ENCODE measurements at places on chromosomes 13 and 19.

DNA sequence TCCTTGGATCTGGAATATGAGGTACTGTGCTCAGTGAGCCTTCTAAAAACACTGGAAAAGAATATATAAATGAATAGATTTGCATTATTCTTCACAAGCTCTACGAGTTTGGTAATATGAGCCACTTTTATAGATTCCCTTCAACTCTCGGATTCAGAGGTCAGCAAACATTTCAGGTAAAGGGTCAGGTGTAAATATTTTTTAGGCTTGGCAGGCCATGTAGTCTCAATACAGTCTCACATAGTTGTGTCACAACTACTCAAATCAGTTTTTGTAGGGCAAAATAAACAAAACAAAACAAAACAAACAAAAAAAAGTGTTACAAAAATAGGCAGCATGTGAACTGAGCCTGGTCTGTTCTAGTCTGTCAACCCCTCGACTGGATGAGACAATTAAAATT is 57.4 kb downstream of the PSPC1 start:
- DNase-seq, result no peak

DNA sequence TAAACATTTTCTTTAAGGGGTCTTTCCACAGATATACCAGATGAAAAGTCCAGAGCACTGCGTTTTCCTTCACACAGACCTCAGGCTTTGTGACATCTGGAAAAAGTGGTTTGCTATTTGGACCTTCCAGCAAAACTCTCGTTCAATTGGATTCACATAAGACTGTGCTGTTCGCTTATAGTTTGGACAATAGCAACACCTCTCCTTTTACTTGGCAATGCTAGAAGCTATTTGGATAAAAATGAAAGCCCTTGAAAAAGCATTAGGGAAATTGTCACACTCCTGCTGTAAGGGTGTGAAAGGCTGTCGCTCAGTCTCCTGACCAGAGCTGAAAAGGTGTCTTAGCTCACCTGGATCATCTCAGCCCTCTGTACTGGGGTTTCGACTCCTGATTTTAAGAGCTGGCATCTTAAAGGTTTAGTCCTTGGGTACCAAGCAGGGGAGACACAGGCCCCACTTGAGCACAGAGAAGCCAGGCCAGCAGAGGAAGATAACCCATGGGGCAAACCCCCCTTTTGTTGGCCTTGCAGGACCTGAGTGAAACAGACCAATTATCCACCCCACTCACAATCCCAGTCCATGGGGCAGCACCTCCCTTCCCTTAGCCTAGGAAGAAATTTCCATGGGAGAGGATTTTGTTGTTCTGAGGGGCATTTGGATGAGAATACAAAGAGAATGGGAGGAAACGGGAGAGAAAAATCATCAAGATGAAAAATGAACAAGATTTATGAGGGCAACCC is 257.6 kb downstream of the DLEU7 start:
- no peak for DNase-seq

GRCh38 chr13:97306106-97306505 is 84.0 kb downstream of the MBNL2 start:
- no peak for DNase-seq

DNA sequence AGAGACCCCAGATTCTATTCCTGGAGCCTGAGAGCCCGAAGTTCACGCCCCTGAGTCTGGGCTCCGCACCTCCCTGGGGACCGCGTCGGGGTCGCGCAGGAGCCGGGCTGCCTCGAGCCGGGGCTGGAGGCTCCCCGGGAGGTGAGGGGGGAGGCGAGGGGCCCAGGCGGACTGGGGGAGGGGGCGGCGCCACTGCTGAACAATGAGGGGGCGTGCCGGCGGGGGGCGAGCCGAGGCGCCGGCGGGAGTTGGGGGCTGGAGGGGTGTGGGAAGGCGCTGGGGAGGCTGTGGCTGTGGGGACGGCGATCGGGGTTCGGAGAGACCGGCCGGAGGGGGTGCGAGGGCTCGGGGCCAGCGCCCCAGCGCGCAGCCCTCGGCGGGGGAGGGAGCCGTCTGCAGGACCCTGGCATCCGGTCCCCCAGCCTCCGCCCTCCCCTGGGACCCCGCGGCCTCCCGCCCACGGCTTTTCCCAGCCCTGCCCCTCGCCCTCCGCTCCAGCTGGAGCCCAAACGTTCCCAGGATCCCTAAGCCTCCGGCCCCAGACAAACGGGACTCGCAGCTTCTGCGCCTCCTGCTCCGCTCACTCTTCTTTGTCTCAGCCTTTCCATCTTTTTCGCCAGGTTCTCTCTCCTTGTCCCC is 922 bp downstream of the PLEKHG2 start:
- DNase-seq, result peak; percentile 86

DNA sequence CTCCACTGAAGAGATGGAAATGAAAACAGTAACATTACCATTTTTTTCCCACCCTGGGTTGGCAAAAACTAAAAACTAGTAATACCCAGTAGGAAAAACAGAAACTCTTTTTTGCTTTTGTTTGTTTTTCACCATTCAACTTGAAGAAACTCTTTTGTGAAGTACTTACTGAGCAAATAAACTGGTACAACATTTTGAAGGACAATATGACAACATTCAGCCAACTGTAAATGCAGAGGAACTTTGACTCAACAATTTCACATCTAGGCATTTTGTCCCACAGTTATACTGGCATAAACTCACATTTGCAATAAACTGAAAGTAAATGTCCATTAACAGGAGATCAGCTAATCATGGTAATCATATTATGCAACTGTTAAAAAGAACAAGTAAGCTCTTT is 152.5 kb downstream of the RNF17 start:
- DNase-seq, result no peak

- DNase-seq, result no peak
Measured at GRCh38 chr13:30134578-30134977, 172.8 kb downstream of the KATNAL1 start.

DNA sequence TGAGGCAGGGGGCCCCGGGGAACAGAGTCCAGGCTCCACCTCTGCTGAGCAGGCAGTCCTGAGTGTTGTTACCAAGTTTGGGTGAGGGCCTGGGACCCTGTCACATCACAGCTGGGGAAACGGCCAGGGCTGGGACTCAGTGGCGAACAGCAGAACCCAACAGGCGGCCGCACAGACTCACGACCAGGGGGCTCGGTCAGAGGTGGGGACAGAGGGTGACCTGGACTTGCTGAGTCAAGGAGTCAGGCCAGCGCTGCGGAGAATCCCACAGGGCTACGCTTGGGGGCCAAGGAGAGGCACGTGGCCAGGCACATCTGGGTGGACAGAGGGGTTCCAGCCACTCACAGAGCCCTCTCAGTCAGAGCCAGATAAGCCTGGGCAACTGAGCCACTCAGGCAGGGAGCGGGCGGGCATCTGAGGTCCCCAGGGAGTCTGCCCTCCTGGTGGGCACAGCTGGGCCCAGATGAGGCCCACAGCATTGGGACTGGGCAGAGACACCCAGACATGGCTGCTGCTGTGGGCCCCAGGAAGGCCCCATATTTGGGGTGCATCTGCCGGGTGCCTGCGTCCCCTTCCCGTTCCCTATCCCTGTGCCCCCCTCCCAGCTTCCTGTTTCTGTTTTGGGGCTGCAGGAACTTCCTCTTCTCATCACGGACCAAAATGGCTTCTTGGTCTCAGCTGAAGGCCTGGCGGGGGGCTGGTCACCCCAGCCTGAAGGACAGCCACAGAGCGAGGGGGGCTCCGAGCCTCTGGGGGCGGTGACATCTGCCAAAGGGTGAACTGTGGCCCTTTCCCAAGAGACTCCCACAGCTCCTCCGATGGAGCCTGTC is 34.0 kb downstream of the CEBPA start:
- DNase-seq, result no peak

- DNase-seq, result no peak
Measured at GRCh38 chr13:24097064-24097463, 63.5 kb upstream of the SPATA13 start.

DNA sequence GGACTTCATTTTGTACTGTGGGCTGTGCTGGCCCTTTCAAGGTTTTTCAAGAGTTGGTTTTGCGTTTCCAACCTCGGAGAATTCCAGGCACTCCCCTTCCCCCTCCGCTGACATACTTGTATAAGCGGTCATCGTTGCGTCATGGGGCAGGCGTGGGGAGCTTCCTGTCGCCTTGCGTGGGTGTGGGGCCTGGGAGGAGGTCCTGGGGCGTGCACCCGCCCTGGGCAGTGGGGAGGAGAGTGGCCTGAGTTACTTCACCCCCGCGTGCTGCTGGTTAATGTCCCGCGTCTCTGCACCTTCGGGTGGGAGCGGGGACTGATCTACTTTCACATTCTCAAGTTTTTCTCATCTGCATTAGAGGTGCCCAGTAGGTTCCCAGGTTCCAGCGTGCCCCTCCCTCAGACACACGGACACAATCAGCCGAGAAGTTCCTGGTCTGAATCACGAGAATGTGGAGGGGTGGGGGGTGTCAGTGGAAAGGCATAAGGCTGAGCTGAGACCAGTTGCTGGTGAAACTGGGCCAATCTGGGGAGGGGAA is 4.1 kb downstream of the IER2 start:
- peak; percentile 46 for DNase-seq

GRCh38 chr13:20921572-20921971 is 19.0 kb upstream of the XPO4 start:
- DNase-seq, result no peak

GRCh38 chr13:49958321-49958720 is 22.2 kb upstream of the SPRYD7 start:
- DNase-seq, result no peak

DNA sequence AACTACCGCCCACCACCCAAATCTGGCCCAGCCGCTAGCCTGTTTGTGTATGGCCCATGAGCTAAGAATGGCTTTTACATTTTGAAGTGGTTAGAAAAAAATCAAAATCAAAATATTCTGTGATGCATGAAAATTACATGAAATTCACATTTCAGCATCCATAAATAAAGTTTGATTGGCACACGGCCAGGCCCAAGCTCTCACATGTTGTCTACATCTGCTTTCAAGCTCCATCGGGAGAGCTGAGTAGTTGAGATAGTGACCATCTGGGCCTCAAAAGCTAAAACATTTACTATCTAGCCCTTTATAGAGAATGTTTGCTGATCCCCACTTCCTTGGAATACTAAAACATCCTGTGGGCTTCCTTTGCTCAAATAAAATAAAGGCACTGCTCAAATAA is 14.5 kb downstream of the RFX2 start:
- DNase-seq, result no peak

DNA sequence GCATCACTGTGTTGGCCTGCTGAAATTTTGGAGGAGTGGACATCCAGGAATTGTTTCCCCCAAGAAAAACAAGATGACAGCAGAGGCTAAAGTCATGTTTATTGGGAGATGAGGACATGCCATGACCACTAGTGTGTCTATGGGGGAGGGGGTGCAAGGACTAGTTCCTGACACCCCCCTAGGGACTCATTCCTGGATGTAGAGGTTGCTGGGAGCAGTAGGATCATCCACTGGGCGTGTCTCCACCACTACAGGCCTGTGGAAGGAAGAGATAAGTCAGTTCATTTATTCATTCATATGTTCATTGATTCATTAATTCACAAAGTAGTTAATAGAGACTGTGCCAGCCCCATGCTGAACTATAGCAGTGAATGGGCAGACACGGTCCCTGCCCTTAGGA is 30.2 kb downstream of the MAP4K1 start:
- no peak for DNase-seq

GRCh38 chr13:20165417-20166257 is 4.8 kb upstream of the GJA3 start:
- DNase-seq, result no peak

DNA sequence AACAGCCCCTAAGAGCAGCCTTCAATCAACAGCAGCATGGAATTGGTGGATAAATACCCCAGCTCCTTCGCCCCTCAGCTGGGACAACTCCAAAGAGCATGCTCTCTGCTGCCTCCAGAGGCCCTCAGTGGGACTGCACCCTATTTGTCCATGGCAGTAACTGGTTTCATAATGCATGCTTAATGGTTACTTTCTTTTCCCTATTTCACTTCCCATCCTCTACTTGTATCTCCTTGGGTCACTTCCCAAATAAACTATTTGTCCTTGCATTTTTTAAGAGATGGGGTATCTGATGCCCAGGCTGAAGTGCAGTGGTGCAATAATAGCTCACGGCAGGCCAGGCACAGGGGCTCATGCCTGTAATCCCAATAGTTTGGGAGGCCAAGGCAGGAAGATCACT is 13.5 kb upstream of the TPM4 start:
- DNase-seq, result peak; percentile 67

DNA sequence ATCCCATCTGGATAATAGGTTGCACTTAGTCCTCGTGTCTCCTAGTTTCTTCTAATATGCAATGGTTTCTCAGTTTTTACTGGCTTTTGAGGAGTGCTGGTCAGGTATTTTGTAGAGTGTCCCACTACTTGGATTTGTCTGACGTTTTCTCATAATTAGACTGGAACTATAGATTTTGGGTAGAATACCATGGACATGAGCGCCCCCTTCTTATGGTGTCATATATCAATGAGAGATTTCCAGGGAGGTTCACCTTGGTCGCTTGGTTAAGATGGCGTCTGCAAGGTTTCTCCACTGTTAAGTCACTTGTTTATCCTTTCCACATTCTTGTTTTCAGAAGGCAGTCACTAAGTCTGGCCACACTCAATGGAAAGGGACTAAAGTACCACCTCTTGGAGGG is 6.7 kb downstream of the SOHLH2 start:
- no peak for DNase-seq

GRCh38 chr19:14476673-14477401 is 1.7 kb upstream of the PTGER1 start:
- no peak for DNase-seq

GRCh38 chr19:13619203-13619632 is 112.9 kb upstream of the CACNA1A start:
- no peak for DNase-seq

- DNase-seq, result no peak
Measured at GRCh38 chr13:67554286-67554685, 324.1 kb upstream of the PCDH9 start.

GRCh38 chr13:84684048-84684662 is 801.9 kb upstream of the SLITRK1 start:
- DNase-seq, result no peak

GRCh38 chr13:94588541-94588940 is 7.4 kb downstream of the TGDS start:
- no peak for DNase-seq

DNA sequence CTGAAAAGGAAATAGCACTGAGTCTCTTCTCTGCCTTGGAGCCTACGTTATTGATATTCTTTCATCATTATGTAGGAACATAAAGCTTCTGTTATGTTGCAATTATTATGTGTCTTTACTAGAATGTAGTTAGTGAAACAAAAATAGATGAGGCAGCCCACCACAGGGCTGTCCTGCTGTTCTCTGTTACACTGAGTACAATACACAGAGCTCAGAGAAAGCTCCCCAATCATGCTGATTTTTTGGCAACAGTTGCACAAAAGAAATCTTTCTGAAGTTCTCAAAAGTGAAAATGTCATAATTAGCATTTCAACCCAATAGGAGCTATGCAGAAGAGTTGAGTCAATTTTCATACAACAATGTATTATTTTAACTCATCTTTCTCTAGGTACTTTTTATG is 119.5 kb downstream of the EFNB2 start:
- DNase-seq, result no peak

Data from nephron progenitor cell (in vitro differentiated cells).